GM03348 (cell line): ENCODE measurements at places on chromosomes 6 and 20.

DNA sequence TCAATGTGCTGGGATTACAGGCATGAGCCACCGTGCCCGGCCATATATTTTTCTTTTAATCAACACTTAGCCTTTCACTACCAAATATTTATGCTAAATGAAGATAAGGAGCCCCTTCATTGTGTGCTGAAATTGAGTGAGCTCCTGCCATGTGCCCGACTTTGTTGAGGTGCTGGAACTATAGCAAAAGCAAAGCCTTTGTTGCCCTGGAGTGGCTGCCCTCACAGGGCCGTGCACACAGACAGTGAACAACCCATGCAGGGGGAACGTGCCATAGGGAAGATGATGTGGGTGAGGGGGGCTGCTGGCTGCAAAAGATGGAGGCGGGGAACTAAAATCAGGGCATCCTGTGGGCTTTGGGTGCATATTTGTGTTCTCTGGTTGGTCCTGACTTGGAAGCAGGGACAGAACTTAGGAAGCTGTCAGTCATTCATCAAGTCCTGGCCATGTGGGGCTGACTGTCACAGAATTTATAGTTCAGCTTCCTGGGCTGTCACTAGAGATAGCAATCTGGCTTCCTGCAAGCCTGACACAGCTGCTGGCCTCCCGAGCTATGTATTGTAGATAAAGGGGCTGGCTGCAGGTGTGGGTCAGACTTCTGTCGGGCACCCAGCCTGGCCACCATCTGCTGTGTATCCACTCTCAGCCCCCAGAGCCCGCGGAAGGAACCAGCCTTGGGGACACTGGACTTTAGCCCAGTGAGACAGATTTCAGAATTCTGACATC, 56.8 kb upstream of the MPC1 start:
- no peak for DNase-seq

- no peak for DNase-seq
Measured at GRCh38 chr6:12715437-12715836, 1.1 kb upstream of the PHACTR1 start.

DNA sequence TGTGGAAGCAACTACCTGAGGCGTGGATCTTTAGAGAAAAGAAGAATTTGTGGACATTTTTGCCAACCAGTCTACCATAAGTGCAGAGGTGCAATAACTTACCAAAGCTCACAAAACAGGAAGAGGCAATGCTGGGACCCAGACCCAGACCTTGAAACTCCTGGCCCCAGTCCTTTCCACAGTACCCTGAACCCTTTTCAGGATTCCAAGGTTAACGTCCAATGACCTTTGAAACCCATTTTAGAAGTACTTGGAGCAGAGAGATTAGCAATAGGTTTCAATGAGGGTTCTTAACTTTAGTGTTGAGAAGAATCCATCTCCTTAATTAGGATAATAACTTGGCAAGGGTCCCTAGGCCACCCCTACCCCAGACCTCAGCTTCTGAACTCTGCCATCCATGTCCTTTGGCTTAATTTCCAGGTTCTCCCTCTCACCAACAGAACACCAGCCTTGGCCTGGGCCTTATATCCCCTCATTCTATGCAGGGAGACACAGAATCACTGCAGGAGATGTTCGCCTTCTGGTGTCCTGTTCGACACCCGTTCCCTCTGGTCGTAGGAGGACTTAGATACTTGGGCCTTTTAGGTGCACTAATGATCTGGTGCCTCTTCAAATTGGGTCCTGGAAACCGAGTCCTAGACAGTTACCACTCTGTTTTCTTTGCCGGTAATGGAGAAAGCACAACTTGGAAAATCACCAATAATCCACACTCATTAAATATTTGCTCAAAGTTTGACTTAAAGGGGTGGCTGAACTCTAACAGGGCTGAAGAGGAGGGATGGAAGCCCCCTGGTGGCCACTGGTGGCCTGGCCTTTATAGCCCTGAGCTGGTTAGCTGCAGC, 40.6 kb downstream of the ISM1 start:
- peak; percentile 67 for DNase-seq

DNA sequence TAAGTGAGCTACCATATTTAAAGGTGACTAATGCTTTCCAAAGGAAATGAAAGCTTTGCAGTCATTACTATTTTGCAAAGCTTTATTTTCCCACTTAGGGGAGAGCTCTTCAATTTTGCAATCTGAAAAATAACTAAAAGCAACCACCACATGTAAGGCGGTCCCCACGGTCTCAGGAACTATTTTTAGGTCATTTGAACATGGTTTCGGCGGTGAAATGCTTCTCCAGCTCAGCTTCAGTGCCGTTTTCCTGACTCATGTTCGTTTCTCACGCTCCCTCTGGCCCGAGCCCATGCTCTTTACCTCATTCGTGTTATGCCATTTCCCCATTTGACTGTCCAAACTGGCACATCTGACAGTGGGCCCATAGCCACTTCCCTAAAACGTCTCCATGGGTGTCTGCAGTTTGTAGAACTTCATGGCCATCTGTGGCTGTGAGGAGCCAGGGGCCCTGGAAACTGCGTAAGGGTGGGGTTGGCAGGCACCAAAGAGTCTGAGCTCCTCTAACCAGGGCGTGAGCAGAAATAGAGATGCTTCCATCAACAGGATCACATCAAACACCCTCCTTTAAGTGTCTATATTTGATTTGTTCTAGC, 46.5 kb downstream of the ADTRP start:
- peak; percentile 86 for DNase-seq

- DNase-seq: no peak
Measured at GRCh38 chr6:89162047-89162371, 16.2 kb downstream of the PM20D2 start.
